Activated CD4-positive, alpha-beta T cell treated with anti-CD3 and anti-CD28 coated beads for 24 hours (primary cell): ENCODE measurements at places on chromosomes 4 and X.

GRCh38 chr4:144360146-144360793 is 219.8 kb upstream of the GYPA start:
- DNase-seq, result no peak

- DNase-seq, result no peak
These were observed 6.3 kb downstream of the AREG start for GRCh38 chr4:74451214-74451661.

DNA sequence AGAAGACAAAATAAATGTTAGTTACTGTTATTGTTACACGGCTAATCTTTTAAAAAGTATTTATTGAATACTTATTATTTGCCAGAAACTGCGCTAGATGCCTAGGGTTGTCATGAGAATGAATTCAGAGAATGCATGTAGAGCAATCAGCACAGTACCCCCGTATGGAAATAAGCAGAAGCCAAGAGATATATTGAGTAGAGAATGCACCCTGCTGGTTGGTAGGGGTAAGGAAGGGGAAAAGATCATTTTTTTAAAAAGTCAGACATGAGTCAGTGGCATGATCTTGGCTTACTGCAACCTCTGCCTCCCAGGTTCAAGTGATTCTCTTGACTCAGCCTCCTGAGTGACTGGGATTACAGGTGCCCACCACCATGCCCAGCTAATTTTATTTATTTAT is 13.1 kb upstream of the DRP2 start:
- no peak for DNase-seq

DNA sequence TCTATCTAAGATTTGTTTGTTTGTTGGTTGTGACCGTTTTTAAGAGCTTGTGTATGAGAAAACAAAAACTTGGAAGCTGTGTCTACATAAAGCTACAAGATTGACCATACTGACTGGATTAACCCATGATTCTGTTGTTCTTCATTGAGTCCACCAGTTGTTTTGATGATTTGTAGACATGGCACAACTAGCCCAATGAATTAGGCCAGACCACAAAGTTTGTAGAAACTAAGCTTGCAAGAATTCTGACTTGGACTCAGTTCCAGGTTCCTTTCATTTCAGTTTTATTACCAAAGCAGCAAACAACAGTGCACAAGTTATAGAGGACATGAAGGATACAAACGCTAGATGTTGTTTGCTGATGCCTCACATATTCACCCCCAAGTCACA is 119.3 kb downstream of the RASGEF1B start:
- DNase-seq, result no peak

DNA sequence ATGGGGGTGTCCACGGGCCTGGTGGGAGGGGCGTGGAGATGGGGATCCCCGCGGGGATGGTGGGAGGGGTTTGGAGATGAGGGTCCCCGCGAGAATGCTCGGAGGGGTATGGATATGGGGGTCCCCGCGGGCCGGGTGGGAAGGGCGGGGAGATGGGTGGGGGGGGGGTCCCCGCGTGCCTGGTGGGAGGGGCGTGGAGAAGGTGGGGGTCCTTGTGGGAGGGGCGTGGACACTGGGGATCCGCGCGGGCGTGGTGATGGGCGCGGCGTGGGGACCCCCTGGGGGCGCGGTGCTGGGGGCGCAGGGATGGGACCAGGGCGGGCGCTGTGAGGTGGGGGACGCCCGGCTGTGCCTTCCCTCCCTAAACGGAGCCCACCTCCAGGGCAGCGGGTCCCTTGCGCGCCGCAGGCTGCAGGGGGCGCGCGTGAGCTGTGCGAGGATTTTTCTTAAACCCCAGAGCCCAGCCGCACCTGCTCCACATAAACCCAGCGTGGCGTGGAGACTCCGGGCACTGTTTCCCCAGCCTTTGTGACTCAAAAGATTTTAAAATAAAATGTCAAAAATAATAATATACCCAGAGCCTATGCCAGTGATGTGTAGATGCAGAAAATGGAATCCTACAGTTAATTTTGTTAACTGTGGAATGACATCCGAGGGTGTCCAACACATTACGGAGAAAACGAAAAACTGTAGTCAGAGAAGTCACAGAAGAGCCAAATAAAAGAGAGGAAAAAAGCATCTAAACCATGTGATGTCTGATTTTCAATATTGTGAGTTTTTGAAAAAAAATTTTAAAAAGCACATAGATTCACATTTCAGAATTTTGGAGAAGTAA is 1.5 kb upstream of the ASMTL start:
- DNase-seq, result peak; percentile 92

DNA sequence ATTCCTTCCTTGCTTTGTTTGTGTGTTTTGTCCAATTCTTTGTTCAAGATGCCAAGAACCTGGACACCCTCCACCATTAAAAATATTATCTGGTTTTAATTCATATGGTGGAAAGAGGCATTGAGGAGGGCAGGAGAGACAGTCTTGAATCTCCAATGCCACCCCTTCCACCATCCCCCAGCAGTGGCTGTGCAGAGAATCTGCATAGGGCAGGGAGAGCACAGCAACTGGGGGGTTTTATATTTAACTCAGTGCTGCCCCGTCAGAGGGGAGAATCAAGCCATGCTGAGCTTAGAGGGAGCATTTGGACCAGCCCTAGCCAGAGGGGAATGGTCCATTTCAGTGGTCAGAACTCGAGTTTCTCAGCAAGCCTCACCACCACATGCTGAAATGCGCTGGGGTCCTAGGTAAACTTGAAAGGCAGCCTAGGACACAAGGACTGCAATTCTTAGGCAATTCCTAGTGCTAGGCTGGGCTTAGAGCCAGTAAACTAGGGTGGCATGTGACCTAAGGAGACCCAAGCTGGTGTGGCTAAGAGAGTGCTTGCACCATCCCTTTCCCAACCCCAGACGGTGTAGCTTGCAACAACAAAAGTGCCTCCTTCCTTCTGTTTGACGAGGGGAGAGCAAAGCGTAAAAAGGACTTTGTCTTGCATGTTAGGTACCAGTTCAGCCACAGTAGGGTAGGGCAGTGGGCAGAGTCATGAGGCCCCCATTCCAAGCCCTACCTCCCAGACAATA is 34.2 kb downstream of the CCDC158 start:
- DNase-seq, result no peak

DNA sequence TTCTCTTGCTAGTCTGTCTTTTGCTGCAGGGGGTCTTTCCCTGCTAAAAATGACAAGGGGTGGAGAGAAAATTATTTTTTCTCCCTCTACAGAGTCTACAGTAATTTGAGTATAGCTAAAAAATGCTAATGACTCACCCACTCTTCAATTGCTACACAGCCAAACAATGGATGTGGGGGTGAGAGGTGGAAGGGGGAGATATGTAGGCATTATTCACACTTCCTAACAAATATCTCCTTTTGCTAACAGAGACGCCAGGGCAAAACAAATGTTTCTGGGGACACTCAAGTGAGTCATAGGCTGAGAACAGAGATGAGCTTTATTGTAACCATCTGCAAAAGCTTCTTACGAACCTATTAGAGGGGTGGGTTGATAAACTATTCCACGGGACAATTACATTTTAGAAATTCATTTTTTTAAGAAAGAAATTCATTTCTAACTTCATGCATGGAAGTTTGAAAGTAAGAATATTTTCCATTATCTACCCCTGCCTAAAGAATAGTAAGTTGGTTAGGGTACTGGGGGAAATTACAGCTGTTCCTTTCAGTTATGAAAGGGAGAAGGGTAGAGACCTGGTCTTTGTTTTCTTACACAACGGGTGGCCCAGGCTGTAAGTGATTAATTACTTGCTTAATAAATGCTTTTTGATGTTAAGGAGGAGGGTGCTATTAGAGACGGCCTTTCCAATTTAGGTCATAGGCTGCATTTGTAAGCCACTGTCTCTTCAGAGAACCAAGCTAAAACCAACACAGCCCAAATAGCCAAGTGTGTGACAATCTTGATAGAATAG is 12.8 kb downstream of the SCD5 start:
- DNase-seq, result no peak

DNA sequence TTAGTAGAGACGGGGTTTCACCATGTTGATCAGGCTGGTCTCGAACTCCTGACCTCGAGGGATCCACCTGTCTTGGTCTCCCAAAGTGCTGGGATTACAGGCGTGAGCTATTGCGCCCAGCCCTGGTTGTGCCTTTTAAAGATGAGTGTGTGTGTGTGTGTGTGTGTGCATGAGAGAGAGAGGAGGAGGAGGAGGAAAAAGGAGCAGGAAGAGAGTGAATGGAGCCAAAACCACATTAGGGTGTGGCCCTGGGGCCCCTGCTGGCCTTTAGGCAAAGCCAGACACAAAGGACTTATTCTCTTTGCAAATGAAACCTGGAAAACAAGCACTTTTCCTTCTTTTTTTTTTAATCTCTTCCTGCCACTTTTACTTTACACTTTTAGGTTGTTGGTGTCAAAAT is 48.2 kb upstream of the KLF3 start:
- DNase-seq, result no peak

DNA sequence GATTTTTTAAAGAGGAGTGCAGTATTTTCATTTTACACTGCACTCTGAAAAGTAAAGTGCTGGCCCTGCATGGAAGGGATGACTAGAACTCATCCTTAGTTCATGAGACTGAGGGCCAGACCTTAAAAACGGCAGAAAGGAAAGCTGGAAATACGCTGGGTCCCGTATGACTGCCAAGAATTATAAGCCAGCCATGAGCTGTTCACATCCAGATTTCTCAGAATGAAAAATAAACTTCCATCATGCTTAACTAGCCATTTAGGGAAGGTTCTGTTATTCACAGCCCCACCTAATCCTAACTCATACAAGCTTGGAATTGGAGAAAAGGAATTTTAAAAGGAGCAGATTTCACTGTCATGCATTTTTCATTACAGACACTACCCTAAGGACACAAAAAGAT is 894.4 kb downstream of the FAT4 start:
- DNase-seq, result no peak

GRCh38 chrX:65772842-65773241 is 105.4 kb downstream of the MSN start:
- DNase-seq, result no peak

- no peak for DNase-seq
These were observed 9.1 kb downstream of the FGFR3 start for GRCh38 chr4:1802151-1802715.

DNA sequence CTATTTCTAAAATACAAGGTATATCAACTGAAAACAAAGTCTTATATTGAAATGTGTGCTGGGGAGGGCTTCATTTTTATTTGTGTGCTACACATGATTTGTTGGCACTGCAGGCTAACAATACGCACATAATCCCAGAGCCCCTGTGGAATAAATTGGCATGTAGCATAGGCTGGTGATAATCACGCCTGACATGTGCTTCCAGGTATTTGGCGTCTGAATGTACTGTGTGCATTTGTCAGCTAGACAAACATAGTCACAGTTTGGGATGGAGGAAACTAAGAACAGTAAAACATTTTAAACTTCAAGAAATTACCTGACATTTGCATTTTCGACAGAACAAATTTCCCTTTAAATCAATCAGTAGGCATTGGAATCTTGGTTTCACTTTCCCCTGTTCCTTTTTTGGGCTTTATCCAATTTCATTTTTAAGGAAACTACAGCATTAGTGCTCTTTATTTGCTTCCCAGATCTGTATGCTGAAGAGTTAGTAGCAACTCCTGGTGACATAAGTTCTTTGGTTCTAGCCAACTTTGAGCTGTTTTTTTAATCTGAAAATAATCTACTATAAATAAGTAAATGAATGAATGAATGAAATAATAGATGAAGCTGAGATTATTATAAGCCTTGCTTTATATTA is 472.3 kb downstream of the PDHA2 start:
- DNase-seq, result no peak

DNA sequence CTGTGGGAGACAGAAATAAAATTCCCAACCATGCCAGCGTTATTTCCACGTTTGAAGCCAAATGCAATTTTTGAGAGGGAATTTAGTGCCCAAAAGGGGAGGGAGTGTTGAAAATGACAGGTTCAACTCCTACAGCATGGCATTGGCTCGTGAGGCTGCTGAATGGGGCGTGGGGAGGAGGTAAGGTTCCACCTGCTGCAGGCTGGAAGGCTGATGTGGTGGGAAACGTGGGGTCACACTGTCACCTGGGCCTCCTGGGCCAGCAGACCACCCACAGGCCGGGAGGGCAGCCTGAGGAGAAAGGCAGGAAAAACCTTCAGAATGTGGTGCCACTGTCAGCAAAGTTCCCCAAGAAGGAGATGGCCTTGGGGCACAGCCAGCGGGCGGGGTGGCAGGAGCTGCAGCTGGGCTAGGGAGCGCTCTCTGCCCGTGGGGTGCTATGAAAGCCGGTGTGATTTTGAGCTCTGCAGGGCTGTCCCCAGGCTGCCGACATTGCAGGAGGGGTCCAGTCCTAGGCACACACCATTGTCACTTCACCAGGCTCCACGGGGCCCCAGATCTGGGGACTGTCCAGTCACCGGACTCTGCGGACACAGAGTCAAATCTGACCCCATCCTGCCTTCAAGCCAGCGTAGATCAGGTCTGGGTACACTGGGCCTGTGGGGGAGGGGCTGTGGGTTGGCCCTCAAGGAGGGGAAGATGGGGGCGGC is 19.6 kb downstream of the MSANTD1 start:
- no peak for DNase-seq

DNA sequence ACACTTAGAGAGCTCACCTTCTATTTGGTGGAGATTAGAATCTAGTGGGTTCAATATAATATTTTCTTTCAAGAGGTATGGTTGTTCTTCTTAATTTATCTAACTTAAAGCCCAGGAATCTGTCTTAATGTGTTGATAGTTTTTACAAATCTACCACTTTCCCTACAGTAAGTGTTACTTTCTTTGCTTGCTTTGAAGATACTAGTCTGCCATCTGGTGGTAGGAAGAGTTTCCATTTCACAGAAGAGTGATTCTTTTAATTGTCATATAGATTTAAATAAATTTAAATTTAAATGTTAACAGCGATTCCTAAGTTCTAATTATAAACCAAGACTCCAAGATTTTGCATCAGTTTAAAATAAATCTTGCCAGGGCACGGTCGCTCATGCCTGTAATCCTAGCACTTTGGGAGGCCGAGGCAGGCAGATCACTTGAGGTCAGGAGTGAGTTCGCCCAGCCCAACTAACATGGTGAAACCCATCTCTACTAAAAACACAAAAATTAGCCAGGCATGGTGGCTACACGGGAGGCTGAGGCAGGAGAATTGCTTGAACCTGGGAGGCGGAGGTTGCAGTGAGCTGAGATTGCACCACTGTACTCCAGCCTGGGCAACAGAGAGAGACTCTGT is 43.5 kb downstream of the NUDT9 start:
- peak; percentile 1 for DNase-seq

- DNase-seq, result no peak
These were observed 11.9 kb downstream of the CA5B start for GRCh38 chrX:15749642-15750610.

DNA sequence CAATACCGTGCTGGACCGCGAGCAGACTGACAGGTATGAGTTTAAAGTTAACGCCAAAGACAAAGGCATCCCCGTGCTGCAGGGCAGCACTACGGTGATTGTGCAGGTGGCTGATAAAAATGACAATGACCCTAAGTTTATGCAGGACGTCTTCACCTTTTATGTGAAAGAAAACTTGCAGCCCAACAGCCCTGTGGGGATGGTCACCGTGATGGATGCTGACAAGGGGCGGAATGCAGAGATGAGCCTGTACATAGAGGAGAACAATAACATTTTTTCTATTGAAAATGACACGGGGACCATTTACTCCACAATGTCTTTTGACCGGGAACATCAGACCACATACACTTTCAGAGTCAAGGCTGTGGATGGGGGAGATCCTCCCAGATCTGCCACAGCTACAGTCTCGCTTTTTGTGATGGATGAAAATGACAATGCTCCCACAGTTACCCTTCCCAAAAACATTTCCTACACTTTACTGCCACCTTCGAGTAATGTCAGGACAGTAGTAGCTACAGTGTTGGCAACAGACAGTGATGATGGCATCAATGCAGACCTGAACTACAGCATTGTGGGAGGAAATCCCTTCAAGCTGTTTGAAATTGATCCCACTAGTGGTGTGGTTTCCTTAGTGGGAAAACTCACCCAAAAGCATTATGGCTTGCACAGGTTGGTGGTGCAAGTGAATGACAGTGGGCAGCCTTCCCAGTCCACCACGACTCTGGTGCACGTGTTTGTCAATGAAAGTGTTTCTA is 3.2 kb downstream of the PCDH7 start:
- no peak for DNase-seq
